T-helper 17 cell (primary cell): ENCODE measurements at places on chromosomes 1 and 21.

- no peak for DNase-seq
Measured at GRCh38 chr1:239858057-239858456, 233.6 kb upstream of the FMN2 start.

GRCh38 chr1:193366764-193367507 lies 180.5 kb upstream of the B3GALT2 start:
- no peak for DNase-seq

DNA sequence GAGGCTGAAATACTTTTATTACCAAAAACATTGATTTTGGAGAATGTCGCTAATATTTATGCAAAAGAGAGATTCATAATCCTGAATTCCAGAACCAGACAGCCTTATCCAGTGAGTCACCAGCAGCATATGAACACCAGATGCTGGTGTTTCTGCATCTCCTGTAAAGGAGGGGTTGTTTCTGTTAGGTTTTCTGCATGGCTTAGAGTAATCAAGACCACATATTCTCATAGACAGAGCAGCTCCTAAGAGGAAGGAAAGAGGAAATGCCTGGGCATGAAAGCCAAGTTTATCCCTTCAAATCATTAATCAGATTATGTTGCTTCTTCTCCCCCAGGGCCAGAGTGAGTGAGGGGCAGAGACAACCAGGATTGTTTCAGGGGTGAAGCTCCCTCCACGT lies 86.2 kb downstream of the NGF start:
- no peak for DNase-seq

DNA sequence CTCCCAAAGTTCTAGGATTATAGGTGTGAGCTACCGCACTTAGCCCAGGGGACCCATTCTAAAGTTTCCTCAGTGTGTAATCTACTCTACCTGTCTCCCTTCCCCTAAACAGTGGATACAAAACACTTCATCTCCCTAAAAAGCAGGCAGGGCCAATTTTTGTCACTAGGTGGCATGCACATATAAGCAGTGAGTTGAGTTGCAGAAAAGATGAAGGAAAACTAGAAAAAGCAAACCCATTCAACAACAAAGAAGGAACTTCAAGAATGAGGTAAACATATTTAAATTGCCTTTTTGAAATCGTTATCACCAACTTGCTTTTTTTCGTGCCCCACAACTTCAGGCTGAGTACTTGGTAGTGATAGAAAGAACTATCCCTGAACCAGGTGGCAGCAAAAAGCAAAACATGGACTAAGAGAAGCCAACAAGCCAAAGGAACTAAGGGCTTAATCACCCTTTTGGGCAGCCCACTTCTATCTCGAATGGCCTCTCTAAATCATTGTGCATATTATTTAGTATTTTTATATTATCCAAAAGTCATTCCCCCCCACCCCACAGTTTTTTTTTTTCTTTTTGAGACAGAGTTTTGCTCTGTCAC lies 19.7 kb upstream of the ALDH9A1 start:
- DNase-seq, result no peak

- DNase-seq, result no peak
Measured at GRCh38 chr1:116679828-116680628, 12.5 kb upstream of the IGSF3 start.

DNA sequence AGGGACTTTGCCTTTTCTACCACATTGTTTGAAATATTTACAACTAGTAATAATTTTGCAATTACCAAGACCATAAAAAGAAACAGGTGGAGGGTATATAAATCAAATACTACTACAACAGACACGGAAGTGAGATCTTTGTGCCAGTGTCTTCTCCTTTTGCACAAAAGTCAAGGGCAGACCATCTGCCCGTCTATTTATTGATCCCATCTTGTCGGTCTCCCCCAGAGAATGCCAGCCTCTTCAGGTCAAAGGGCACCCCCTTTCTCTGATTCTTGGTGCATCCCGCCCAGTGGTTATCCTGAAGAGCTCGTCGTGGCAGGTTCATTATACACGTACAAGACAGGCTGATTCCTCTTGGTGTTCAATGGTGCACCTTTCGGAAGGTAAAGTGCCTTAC lies 4.8 kb upstream of the PDE9A start:
- DNase-seq, result no peak

- no peak for DNase-seq
Measured at GRCh38 chr1:112887599-112888283, 68.3 kb downstream of the SLC16A1 start.

DNA sequence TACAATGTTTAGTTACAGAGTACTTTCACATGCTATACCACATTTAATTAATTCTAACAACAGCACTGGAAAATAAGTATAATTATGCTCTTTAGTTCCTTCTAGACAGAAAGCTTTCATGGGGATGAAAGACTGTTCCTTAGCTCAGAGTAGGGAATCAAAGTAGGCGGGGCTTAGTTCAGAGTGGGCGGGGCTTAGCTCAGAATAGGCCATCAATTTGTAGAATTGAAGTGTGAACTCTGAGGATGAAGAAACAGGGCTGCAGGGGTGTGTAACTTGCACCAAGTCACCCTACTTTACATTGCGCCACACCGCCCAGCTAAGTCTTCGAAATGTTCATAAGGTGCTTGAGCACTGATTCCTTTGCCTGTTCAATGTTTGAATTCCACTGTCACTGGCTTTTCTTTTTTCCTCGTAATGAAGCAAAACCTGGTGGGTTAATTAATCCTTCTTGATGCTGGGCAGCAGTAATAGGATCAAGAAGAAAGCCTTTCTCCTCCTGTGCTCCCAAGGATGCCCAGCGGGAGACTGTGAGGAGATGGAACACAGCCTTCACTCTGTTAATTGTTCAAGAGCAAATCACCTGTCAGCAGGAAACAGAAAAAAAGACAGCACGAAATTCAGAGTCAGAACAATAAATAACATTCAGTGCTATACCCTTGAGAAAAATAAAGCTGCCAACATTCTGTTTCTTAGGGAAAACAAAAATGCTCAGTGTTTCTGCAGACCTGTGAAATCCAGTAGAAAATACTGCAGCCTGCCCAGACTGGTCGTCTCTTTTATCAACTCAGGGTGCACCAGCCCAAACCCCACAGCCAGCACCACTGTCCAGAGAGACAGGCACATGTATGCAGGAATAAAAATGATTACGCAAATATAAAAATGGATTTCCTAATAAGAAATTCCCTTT lies 66.5 kb upstream of the CAMK1G start:
- DNase-seq, result no peak

GRCh38 chr1:118210723-118211110 lies 25.7 kb upstream of the SPAG17 start:
- DNase-seq, result no peak

- DNase-seq, result no peak
Measured at GRCh38 chr1:51726544-51727225, 109.8 kb downstream of the OSBPL9 start.

DNA sequence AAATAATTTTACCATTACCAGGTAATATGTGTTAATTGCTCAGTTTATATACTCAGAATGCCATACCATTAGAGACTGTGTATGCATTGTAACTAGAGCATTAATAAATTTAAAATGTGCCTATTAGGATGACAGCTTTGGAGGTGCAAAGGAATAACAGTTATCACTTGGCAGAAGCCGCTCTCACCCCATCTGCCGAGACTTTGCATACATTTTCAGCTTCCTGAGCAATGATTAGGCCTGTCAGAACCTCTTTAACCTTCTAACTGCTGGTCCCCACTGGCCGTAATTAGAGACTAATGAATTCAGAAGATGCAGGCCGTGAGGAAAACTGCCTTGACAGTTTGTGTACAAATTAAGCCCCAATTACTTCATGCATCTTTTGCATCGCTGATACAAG lies 158.0 kb upstream of the PROX1 start:
- DNase-seq, result no peak

GRCh38 chr1:234558330-234558836 lies 51.6 kb downstream of the IRF2BP2 start:
- DNase-seq, result no peak

DNA sequence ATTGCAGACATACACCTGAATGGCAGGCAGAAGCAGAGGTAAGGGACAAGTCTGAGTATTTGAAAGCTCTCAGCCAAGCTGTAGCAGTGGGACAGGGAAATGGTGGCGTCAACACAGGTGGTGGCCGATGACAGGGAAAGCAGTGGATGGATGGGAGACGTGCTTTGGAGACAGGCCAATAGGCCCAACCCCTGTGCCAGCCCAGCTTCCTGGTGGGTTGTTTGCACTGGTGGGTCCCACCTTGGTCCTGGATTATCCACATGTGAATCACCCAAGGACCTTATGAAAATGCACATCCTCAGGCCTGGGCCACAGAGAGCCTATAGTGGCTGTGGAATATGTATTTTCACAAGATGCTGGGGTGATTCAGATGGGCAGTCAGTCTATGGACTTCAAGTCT lies 203.7 kb upstream of the VAMP3 start:
- no peak for DNase-seq

- no peak for DNase-seq
Measured at GRCh38 chr21:28639737-28640136, 352.9 kb downstream of the LTN1 start.

GRCh38 chr1:30234091-30234490 lies 489.3 kb downstream of the MATN1 start:
- no peak for DNase-seq

DNA sequence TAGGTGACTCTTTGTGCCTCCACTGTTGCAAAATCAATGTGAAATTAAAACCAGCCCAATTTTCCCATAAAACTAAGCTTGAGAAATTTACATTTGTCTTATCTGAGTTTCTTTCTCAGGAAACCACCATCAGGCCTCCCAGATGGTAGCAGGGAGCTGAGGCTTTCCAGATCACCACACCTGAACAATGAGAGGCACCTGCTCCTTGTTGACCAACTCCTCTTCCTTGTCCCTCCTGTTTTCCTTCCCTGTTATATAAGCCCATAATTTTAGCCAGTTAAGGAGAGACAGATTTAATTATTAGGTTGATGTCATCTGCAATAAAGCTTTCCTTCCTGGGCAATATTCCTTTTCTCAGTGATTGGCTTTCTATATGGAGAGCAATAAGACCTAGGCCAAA lies 32.0 kb upstream of the C1orf185 start:
- DNase-seq, result no peak
